B cell (primary cell): ENCODE measurements at places on chromosomes 11 and 22.

DNA sequence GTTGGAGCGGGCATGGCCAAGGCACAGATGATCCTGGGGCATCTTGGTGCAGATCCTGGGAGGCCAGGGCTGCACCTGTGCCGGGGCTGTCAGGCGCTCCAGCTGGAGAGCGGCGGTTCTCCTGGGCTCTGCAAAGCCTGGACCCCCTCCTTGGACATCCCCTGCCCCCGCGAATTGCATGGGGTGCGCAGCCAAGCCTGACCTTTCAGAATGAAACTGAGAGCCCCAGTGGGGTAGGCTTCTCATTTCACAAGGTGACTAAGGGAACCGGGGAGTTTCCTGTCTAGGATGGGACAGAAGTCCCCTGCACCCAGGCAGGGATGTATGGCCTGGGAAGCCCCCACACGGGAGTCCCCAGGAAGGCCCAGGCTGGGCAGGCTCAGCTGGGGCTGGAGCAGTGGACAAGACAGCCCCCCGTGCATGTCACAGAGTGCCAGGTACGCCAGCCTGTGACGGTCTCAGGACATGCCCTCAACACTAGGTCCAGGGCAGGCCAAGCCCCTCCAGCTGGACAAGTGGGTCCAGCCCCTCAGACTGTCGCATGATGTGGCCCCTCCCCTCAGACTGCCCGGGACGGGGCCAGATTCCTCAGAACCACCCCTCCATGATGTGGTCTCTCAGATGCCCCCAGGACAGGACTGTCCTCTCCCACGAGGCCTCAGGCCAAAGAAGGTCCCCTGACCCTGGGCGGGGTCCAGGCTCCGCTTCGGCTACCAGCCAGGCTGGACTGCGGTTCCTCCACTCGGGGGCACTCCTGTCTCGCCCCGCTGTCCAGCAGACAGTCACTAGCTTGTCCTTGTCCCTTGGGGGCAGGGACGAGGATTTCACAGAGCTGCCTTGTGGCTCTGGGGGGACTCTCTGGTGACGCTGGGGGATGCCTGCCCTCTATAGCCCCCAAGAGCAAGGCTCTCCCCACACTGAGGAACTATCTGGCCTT, 2.3 kb downstream of the LSP1 start:
- peak; percentile 61 for DNase-seq

- no peak for DNase-seq
Observed at GRCh38 chr11:5658318-5658717, 26.6 kb downstream of the TRIM5 start.

- no peak for DNase-seq
Observed at GRCh38 chr11:115304774-115305472, 199.3 kb downstream of the CADM1 start.

DNA sequence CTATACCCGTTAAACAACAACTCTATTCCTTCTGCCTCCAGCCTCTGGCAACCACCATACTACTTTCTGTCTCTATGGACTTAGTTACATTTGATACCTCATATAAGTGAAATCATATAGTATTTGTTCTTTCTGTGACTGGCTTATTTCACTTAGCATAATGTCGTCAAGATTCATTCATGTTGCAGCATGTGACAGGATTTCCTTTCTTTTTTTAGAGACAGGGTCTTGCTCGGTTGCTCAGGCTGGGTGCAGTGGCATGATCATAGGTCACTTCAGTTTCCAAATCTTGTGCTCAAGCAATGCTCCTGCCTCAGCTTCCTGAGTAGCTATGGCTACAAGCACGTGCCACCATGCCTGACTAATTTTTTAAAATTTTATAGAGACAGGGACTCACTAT, 29.4 kb upstream of the SORL1 start:
- peak; percentile 81 for DNase-seq

DNA sequence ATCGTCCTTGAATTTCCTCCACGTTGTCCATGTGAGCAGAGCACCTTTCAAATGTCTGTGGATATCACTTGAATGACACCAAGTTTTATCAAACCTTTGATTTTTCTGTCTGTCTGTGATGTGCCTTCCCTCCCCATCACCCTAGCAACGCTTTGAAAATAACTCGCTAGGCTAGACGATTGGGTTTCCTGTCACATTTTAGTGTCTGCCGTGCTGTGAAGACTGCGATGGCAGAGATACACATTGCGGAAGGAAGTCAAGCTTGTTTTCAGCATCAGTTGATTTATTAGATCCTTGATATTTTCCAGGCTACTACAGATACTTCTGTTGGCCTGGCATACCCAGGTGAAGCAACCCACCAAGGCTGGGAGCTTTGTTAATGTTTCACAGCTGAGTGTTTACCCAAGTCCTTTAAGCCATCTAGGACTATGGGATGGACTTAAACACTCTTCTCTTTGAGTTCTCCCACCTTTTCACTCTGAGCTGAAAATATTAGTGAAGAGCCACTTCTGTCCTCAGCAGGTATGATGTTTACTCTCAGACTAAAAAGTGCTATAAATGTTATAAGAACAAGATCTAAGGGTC, 93.6 kb upstream of the CD44 start:
- peak; percentile 94 for DNase-seq

DNA sequence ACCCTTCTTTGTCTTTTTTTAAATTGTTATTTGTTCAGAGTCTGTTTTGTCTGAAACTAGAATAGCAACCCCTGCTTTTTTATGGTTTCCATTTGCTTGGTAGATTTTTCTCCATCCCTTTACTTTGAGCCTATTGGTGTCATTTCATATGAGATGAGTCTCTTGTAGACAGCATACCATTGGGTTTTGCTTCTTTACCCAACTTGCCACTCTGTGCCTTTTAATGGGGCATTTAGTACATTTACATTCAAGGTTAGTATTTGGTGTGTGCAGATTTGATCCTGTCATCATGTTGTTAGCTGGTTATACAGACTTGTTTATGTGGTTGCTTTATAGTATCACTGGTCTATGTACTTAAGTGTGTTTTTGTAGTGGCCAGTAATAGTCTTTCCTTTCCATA, 28.0 kb downstream of the CCDC15 start:
- no peak for DNase-seq

DNA sequence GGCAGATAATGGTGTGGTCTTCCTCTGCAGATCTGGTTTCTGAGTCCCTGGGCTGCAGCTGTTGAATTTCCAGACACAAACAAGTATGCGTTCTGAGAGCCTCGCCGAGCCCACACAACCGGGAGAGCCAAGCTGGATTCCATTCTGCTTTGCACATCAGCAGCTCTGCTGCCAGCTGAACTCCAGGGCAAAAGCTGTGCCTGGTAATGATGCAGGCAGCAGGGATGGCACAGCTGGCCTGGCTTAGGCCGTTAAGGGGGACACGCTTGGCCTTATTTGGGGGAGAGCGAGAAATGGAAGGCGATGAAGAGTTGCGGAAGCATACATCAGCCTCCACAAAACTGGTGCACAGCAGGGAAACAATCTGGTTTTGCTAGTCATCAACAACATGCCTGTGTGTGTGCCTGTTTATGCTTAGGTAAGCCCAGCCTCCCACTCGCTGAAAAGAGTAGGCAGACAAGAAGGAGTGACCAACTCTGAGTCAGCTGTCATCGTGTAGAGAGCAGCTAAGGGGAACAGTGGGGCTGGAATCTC, 25.1 kb downstream of the ADAMTS8 start:
- DNase-seq = no peak

DNA sequence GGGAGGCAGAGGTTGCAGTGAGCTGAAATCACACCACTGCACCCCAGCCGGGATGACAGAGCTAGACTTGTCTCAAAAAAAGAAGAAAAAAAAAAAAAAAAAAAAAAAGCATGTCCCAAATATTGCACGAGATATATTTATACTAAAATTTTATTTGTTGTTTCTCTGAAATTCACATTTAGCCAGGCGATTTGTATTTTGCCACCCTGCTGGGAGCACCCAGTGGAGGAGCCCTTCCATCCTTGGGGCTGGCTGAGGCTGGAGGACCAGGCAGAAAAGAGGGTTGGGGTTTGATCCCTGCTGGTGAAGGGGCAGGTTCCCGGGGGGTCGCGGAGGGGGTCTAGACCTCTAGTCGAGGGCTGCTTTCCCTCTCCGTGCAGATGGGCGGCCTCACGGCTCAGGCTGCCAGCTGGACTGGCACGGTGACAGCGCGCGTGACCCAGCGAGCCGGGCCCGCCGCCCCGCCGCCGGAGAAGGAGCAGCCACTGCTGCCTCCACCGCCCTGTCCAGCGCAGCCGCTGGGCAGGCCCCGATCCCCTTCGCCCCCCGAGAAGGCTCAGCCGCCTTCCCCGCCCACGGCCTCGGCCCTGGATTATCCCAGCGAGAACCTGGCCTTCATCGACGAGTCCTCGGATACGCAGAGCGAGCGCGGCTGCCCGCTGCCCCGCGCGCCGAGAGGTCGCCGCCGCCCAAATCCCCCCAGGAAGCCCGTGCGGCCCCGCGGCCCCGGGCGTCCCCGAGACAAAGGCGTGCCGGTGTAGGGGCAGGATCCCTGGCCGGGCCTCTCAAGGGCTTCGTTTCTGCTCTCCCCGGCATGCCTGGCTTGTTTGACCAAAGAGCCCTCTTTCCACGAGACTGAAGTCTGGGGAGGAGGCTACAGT, 952 bp upstream of the CATSPERZ start:
- DNase-seq = peak; percentile 64

- DNase-seq = no peak
Observed at GRCh38 chr11:73856031-73856567, 20.5 kb downstream of the COA4 start.

DNA sequence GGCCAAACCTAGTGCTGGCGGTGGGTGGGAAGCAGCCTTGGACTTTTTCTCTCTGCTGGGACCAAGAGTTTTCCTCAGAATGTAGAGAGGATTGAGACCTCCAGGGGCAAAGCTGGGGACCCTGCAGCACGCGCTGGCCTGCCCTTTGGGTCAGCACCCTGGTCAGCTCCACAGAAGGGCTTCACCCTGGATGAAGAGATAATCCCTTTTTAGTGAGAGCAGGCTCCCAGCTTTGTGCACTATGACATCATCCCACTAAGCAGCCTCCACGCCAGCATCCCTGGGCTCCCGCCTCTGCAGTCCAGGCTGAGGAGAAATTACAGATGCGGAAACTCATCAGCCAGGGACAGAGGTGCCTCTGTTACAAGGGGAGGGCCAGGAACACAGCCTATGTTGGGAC, 23.5 kb downstream of the DRICH1 start:
- DNase-seq = no peak

- DNase-seq = no peak
Observed at GRCh38 chr11:86670911-86671310, 1.5 kb downstream of the ME3 start.

GRCh38 chr11:61739966-61740365, 12.5 kb upstream of the MYRF start:
- DNase-seq = no peak

DNA sequence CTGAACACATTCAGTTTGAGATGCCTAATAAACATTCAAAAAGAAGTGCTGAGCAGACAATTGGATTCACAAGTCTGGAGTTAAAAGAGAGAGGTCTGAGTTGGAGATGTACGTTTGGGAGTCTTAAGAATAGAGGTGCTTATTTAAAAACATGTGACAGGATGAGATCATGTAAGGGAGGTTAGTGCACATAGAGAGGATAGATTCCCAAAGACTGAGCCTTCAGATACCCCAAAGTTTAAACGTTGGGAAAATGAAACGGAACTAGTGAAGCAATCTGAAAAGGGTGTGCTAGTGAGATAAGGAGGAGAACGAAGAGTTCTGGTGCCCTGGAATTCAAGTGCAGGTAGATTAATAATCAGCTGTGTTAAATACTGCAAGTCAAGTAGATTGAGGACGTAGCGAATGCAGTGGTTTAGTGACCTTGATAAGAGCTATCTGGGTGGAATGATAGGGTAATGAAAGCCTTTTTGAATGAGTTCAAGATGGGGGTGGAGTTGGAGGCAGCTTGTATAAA, 63.7 kb downstream of the HIPK3 start:
- no peak for DNase-seq

DNA sequence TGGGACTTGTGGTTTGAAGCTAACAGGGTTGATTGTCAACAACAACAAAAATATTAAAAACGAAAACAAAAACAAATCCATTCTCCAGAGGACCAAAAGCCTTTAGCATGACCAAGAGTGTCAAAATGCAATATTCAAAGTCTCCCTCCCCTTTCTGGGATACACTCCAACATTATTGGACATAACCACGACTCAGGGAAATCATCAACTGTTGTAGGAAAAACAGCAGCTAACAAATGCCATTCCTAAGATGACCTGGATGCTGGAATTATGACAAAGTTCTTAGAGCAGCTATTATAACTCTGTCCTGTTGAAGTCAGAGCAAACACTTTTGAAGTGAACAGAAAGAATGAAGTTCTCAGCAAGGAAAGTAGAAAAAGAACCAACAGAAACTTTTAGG, 143.0 kb downstream of the TMEM135 start:
- no peak for DNase-seq

- DNase-seq = no peak
Observed at GRCh38 chr11:118606157-118606843, 1.1 kb upstream of the PHLDB1 start.

GRCh38 chr11:79018371-79018849, 422.4 kb downstream of the TENM4 start:
- no peak for DNase-seq

- DNase-seq = no peak
Observed at GRCh38 chr11:112315057-112315720, 54.5 kb upstream of the PLET1 start.

GRCh38 chr22:19892257-19892879, 37.7 kb upstream of the GNB1L start:
- DNase-seq = no peak

DNA sequence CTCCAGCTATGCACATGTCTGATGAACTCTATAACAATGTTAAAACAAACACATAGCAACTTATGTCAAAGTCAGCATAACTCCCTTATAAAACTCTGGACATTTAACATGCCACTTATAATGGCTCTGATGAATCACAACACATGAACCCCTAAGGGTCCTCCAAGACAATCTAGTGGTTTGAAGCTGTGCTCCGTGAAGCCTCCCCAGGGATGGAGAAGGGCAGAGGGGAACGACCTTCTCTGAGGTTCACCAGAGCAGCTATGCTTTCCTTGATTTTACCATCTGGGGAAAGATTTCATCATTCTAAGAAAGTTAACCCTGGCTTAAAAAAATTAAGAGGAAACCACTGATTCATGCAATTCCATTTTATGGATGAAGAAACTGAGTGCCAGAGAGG, 84.4 kb downstream of the MPPED2 start:
- no peak for DNase-seq
